ENCODE measurements at places on chromosomes 6 and 20. TPM values are rescaled to one million over a fixed set of nuclear protein-coding genes. Genes with fewer than 3 reads are reported as not detected.
A peak's percentile ranks its signal among the peaks of the same experiment; 100 is the strongest.

MAP3K5 gene
- 1.1 TPM for total RNA-seq

CFAP61 gene
- 2.6 TPM for total RNA-seq

- no peaks in the 10 kb centered on the region for H3K36me3 ChIP-seq
- no peak overlapping the region for H3K27ac ChIP-seq
- DNase-seq = no peak
- H3K4me1 ChIP-seq = peaks cover 35% of the 10 kb centered on the region
- no peak overlapping the region for H3K4me3 ChIP-seq
Measured at GRCh38 chr20:48403167-48403761, 424.5 kb downstream of the PREX1 start.

MARCKS gene
- 158 TPM for total RNA-seq

DNA sequence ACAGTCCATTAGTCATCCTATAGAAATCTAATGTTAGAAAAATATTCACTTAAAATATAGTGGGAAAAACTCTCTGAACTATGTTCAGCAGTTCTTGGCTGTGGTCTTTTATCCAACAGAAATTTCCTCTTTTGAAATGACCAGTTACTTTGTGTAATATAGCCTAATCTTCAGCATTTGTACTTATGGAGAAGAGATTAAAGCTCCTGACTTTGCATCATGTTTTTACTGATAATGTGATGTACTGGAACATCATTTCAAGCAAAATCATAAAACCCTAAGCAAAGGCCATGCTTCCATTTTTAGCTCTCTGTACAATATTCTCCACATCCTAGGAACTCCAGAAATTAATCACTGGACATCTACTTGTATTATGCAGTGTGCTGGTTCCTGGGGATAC, 430.8 kb upstream of the RUNX2 start:
- no peaks in the 10 kb centered on the region for H3K27me3 ChIP-seq
- H3K36me3 ChIP-seq = peaks cover 13% of the 10 kb centered on the region
- no peak overlapping the region for H3K27ac ChIP-seq
- no peaks in the 10 kb centered on the region for H3K4me1 ChIP-seq
- no peak overlapping the region for H3K4me3 ChIP-seq

DNA sequence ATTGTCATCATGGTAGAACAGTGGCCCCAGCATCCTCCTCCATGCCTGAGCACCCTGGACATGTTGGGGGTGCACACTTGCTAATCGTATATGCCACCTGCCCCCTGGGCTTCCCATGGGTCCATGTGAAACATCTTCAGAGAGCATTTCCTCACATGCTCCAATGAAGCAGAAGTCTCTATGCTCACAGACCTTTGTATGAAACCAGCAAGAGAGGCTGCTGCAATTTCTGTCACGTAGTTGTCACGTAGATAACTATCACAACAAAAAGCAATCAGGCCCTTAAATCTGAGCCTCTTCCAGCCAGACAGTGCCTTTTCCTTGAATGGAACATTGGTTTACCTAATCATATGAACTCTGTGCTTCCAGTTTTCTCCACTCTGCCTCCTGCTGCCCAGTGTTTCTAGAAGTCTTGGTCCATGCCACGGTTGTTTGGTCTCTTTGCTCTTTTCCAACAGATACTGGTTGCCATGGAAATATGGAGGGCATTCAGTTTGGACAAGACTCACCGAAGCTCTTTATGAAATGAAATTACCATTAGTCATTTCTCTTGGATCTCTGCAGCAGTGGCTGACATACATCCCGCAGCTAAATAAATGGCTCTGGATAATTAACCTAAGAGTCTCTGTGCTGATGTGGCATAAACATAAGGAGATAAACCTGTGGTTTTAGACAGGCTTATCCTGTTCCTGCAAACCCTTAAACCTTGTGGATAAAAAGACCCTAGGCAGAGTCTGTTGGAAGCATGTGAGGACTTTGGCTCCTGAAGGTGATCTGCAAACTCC, 172.8 kb upstream of the SYNDIG1 start:
- no peaks in the 10 kb centered on the region for H3K36me3 ChIP-seq
- no peak overlapping the region for H3K4me3 ChIP-seq
- H3K27me3 ChIP-seq = peaks cover 8% of the 10 kb centered on the region
- no peak for DNase-seq
- H3K27ac ChIP-seq = no peak overlapping the region

GRCh38 chr6:81938991-81939732, 186.7 kb upstream of the TENT5A start:
- no peak for DNase-seq
- H3K4me1 ChIP-seq = peaks cover 22% of the 10 kb centered on the region
- no peaks in the 10 kb centered on the region for H3K36me3 ChIP-seq
- no peaks in the 10 kb centered on the region for H3K27me3 ChIP-seq

DNA sequence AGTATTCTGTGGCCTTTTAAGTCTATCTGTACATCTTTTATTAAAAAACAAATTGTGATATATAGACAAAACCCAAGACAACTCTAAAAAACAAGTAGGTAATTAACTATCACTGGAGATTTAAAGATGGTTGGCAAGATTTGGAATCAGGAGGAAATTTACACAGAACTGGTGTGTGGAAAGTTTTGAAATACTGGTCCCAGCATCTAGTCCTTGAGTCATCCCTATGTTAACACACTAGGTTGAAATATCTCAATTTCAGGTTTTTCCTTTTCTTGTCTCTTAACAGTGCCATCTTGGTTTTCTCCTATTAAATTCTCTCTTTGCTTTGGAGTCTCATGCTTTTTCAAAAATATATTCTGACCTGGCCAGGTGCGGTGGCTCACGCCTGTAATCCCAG, 27.5 kb downstream of the SASH1 start:
- no peak overlapping the region for H3K4me3 ChIP-seq
- H3K36me3 ChIP-seq = no peaks in the 10 kb centered on the region
- no peaks in the 10 kb centered on the region for H3K27me3 ChIP-seq
- DNase-seq = no peak

- DNase-seq = no peak
- peaks cover 2% of the 10 kb centered on the region for H3K4me1 ChIP-seq
Measured at GRCh38 chr6:1256435-1257008, 55.4 kb upstream of the FOXQ1 start.

DNA sequence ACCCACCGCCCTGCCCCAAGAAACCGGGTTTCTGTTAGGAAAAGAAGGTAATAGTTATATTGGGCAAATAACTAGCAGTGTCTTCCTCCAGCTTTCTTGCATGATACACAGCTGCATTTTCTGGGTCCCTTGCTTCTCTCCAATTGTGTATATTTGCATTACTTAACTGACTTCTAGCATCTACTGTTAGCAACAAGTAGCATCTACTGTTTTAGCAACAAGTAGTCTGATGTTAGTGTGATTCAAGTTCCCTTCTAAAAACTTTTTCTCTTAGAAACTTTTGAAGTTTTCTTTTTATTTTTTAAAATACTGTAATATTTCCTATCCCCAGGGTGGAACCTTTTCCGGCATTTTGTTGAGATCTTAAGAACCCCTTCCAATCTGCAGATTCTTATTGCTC, 221.2 kb downstream of the CLIC5 start:
- no peaks in the 10 kb centered on the region for H3K4me1 ChIP-seq
- no peaks in the 10 kb centered on the region for H3K36me3 ChIP-seq
- no peak for DNase-seq
- no peak overlapping the region for H3K4me3 ChIP-seq
- H3K27ac ChIP-seq = no peak overlapping the region

CYP39A1 gene
- total RNA-seq = 10.3 TPM

GRCh38 chr20:21514553-21515251, 838 bp upstream of the NKX2-2 start:
- H3K36me3 ChIP-seq = no peaks in the 10 kb centered on the region
- DNase-seq = peak; percentile 16
- peaks cover 28% of the 10 kb centered on the region for H3K4me1 ChIP-seq
- H3K4me3 ChIP-seq = peak overlapping the region; percentile 21
- H3K27ac ChIP-seq = no peak overlapping the region

DNA sequence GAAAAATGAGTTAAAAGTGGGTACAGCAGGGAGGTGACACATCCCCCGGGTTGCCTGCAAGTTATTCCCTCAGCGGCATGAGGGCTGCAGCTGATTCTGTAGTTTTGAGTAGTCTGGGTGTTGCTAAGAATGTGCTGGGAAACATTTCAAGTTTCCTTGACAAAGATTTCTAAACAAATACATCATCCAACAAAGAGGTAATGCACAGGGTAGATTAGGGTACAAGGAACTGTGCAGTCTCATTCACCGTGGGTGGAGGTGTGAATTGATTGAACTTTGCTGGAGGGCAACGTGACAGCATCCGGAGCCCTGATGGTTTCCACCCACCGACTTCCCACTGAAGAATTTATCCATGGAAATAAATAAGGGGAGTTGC, 21.8 kb downstream of the CASS4 start:
- H3K4me1 ChIP-seq = peaks cover 2% of the 10 kb centered on the region
- no peak overlapping the region for H3K4me3 ChIP-seq
- H3K27me3 ChIP-seq = peaks cover 10% of the 10 kb centered on the region

GRCh38 chr6:101163611-101164010, 229.9 kb upstream of the GRIK2 start:
- no peaks in the 10 kb centered on the region for H3K27me3 ChIP-seq
- no peak for DNase-seq
- H3K4me1 ChIP-seq = peaks cover 1% of the 10 kb centered on the region
- H3K27ac ChIP-seq = no peak overlapping the region
- no peak overlapping the region for H3K4me3 ChIP-seq

SEMG1 gene
- not detected for total RNA-seq

CNR1 gene
- 26.2 TPM for total RNA-seq

HMGCLL1 gene
- total RNA-seq = 0.96 TPM

HAO1 gene
- total RNA-seq = not detected

EGFL8 gene
- total RNA-seq = 83.1 TPM

DNA sequence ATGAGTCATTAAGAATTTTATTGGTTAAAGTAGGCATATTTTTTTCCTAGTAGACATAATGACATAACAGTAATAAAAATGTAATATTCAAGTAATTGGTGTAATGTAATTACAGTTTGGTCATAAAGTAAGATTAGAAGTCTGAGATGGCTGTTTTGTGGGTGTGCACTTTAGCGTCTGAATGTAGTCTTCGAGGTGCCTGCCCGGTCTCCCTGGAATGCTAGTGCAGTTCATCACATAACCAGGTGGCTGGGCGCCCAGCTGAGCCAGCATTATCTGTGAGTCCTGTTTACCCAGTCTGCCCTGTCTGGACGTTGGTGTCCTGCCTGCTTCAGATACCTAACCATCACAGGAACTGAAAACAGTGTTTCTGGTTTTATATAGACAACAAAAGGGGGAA, 419.1 kb downstream of the CDC5L start:
- H3K4me3 ChIP-seq = no peak overlapping the region
- no peaks in the 10 kb centered on the region for H3K36me3 ChIP-seq
- peaks cover 10% of the 10 kb centered on the region for H3K4me1 ChIP-seq
- H3K27me3 ChIP-seq = no peaks in the 10 kb centered on the region

DNA sequence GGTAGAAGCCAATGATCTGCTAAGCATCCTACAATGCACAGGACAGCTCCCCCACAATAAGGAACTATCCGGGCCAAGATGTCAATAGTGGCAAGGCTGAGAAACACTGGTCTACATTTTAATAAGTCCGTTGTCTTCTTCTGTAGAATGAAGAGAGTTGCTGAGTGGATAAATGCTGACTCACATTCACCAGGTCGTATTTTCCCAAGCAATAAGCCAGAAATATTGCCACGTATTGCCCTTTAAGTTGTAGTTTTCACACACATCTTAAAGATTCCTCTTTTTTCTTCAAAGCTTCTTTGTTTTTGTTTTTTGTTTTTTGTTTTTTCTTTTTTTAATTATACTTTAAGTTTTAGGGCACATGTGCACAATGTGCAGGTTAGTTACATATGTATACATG, 30.5 kb upstream of the NRN1 start:
- no peak overlapping the region for H3K27ac ChIP-seq
- no peak overlapping the region for H3K4me3 ChIP-seq
- peaks cover 17% of the 10 kb centered on the region for H3K27me3 ChIP-seq
- H3K4me1 ChIP-seq = no peaks in the 10 kb centered on the region
- no peak for DNase-seq
- no peaks in the 10 kb centered on the region for H3K36me3 ChIP-seq

ARMH2 gene
- not detected for total RNA-seq

DNA sequence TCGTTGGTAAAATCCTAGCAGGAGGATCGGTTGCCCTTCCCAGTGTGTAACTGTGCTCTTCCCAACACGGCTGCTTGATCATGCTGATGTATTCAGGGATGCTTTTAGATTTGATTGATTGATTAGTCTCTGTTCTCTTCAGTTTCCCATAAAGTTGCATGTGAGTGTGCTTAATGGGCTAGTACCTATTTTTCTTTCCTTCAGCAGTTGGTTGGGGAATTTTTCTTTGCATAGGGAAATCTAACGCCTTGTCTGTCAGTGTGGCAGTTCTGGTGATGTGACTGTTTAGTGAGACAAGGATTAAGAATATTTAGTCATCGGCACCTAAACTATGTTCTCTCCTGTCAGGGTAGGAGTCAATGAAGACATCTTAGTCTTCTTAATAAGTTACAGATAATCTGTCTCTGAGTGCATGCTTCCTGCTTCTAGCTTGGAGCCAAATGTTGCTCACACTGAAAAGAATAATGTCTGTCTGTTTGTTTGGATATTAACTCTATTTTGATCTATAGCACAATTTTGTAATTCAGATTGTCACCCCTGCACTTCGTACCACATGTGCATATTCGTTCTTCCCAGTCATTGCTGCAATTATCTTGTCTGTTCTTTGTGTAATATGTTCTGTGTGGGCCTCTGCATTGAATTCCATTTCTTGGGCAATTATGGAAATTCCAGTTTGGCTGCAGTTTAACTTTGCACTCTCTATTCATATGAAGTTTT, 169.9 kb downstream of the EDN1 start:
- H3K4me3 ChIP-seq = no peak overlapping the region
- H3K4me1 ChIP-seq = no peaks in the 10 kb centered on the region
- no peaks in the 10 kb centered on the region for H3K36me3 ChIP-seq
- H3K27ac ChIP-seq = no peak overlapping the region

DNA sequence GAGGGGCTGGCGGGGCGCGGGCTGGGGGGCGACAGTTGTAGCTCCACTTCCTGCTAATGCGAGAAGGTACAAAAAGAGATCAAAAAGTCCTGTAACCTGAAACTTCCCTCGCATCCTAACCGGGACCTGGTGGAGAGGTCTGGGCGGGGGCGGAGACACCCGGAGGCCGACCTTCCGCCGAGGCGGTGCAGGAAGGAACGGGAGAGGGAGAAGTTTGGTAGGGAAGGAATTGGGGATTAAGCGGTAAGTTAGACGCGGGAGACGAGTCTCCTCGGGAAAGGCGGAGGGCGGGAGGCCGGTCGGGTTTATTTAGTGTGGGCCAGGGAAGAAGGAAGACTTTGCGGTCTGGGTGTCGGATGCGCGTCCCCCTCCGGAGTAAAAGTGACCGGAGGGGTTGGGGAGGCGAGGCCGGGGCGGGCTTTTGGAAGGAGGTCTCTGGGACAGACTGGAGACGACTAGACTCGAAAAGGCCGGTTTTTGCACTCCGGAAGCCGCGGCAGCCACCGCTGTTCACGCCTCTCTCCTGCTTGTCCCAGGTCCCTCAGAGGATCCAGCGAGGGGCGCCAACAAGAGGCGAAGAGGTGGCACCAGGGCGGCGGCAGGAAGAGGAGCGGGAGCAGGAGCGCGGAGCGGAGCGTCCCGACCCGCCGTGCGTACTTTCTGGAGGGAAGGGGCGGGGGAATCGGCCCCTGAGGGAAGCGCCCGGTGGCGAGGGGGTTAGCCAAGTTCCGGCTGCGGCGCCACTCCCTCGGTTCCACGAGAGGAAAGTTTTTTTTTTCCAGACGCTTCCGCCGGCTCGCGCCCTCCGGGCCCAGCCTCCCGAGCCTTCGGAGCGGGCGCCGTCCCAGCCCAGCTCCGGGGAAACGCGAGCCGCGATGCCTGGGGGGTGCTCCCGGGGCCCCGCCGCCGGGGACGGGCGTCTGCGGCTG, 734 bp downstream of the TPBG start:
- peak overlapping the region; percentile 97 for H3K4me3 ChIP-seq
- DNase-seq = peak; percentile 45
- peaks cover 21% of the 10 kb centered on the region for H3K27me3 ChIP-seq
- peaks cover 16% of the 10 kb centered on the region for H3K4me1 ChIP-seq

JPH2 gene
- 0.24 TPM for total RNA-seq

Data from progenitor cell of endocrine pancreas (in vitro differentiated cells).